ENCODE measurements at places on chromosomes 4 and X. TPM values are rescaled to one million over a fixed set of nuclear protein-coding genes. Genes with fewer than 3 reads are reported as not detected.

The SHOX gene
- total RNA-seq, result not detected

The F8A3 gene
- total RNA-seq, result 32.6 TPM

The FRMD7 gene
- not detected for total RNA-seq

The PGAM4 gene
- not detected for total RNA-seq

The ARMCX6 gene
- total RNA-seq, result 56.0 TPM

DNA sequence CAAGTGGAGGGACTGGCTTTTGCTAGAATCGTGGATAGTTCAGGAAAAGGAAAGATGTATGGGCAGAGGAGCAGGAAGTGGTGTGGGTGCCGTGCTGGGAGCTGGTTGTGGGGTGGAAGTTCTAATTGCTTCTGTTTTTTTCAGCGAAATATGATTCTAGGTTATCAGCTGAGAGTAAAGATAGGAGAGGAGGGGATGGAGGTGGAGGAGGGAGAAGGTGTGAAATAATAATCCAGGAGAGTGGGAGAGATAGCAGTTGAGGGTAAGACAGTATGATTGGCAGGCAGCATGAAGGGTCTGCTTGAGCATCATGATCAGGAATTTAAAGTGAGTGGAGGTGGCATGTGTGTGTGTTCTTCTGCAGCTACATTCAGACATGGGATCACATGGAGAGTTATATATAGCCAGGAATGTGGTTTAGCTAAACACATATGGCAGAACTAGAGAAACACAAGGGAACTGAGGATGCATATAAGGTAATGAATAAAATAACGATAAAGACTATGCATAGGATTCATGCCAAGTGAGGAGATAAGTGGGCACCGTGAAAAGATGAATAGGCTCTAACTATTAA, 133.7 kb downstream of the ANK2 start:
- H3K27me3 ChIP-seq, result peaks cover 4% of the 10 kb centered on the region
- H3K4me3 ChIP-seq, result no peak overlapping the region
- H3K4me1 ChIP-seq, result no peaks in the 10 kb centered on the region
- no peaks in the 10 kb centered on the region for H3K36me3 ChIP-seq
- DNase-seq, result no peak

DNA sequence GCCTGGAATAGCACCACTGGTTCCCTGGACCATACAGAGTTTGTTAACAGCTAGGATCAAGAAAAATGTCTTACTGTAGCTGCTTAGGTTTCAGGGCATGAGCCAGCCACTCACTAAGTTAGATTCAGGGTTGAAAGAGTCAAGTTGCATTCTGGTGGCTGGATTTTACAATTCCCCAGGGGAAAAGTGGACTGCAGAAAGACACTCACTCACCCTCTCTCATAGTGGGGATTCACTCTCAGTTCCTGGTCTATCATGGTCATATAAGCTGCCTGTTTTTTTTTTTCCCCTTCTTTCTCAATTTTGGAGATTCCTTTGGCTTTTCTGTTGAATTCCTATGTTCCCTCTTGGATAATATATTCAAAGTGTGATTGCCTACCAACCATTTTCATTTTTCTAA, 744.2 kb upstream of the GRIA3 start:
- no peaks in the 10 kb centered on the region for H3K27me3 ChIP-seq
- DNase-seq, result no peak
- no peaks in the 10 kb centered on the region for H3K4me1 ChIP-seq
- no peak overlapping the region for H3K27ac ChIP-seq
- H3K36me3 ChIP-seq, result no peaks in the 10 kb centered on the region

DNA sequence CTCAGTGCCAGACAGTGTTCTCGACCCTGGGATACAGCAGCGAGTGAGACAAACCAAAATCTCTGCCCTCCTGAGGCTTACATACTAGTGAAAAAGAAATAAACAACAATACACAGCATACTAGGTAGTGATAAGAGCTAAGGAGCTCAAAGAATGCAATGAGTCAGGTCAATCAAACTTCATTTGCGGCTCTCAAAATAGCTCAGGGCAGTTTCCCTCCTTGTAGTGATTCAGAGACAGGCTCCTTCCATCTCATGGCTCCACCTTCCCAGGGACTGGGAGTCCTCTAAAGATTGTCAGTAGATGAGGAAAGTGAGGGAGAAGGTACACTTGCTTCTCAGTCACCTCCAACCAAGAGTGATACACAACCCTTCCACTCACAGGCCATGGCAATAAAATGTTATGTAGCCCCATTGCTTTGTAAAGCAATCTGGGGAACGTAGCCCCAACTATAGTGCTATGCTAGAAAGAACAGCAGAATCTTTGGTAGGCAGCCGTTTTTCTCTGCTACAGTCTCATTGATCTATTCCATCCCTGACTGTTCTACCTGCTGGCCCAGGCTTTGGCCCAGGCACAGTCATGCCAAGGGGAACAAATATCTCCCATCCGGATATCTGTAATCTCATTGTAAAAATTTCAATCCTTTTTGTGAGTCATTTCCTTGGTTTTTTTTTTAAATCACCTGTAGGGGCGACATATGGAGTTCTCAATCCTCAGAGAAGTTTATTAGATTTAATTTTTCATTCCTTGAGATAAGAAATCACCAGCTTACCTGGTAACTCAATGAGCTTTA, 183.1 kb upstream of the S100G start:
- H3K4me1 ChIP-seq, result peaks cover 3% of the 10 kb centered on the region
- no peaks in the 10 kb centered on the region for H3K36me3 ChIP-seq
- no peak overlapping the region for H3K27ac ChIP-seq
- no peak overlapping the region for H3K4me3 ChIP-seq
- H3K27me3 ChIP-seq, result no peaks in the 10 kb centered on the region

The KIT gene
- total RNA-seq, result not detected

- peak overlapping the region; percentile 94 for H3K27ac ChIP-seq
- H3K4me3 ChIP-seq, result peak overlapping the region; percentile 99
- H3K36me3 ChIP-seq, result peaks cover 69% of the 10 kb centered on the region
- H3K4me1 ChIP-seq, result peaks cover 58% of the 10 kb centered on the region
Measured at GRCh38 chr4:1711571-1712215, 426 bp downstream of the SLBP start.

- no peaks in the 10 kb centered on the region for H3K36me3 ChIP-seq
- DNase-seq, result no peak
- H3K4me3 ChIP-seq, result no peak overlapping the region
- H3K4me1 ChIP-seq, result no peaks in the 10 kb centered on the region
- H3K27ac ChIP-seq, result no peak overlapping the region
- no peaks in the 10 kb centered on the region for H3K27me3 ChIP-seq
Measured at GRCh38 chr4:93403571-93403970, 425.0 kb upstream of the ATOH1 start.

The BEX5 gene
- total RNA-seq, result 2.3 TPM

The CENPVL2 gene
- total RNA-seq, result not detected

DNA sequence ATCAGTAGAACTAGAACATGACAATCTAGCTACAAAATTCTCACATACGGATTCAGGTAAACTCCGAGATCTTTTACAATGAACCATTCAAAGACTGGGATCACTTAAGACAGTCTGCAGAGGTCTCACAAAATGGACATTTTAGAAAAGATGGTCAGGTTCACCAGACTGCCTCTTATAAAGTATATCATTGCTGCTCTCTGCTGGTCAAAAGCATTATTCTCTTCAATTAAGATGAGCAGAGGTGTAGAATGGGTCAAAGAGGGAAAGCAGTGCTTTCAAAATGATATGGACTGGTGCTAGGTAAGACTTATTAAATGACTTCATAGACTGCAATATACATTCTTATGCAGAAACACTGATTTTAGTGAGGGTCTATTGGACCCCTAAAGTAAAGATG, 434.7 kb downstream of the PACRGL start:
- H3K4me3 ChIP-seq, result no peak overlapping the region
- no peaks in the 10 kb centered on the region for H3K27me3 ChIP-seq
- H3K4me1 ChIP-seq, result no peaks in the 10 kb centered on the region
- H3K27ac ChIP-seq, result no peak overlapping the region
- DNase-seq, result no peak

The KCND1 gene
- 2.5 TPM for total RNA-seq

DNA sequence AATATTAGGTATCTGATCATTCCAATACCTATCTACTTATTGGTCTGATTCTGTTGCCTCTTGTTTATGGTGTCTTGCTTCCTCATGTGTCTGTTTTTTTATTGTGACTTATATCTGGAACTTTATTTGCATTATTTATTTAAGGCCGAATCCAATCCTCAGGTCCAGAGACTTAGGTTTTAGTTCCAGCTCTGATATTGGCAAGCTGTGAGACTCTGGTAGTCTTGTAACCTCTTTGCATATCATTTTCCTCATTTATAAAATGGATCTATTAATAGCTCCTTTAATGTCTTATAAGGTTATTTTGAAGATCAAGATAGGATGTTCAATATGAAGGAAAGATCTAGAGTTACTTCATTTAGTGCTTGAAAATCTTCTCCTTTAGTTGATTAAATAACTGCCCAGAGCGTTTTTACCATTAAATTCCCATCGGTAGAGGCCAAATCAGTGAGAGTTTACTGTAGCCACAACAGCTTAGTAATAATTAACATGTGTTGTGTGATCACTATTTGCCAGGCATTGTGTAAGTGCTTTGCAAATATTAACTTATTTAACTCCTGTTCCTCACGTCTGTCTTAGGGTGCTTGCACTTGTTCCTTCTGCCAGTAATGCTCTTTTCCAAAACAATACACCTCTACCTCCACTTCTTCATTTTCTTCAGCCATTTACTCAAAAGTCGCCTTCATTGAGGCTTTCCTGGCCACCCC, 82.2 kb downstream of the CC2D2A start:
- H3K27ac ChIP-seq, result no peak overlapping the region
- no peaks in the 10 kb centered on the region for H3K36me3 ChIP-seq
- no peak for DNase-seq
- H3K27me3 ChIP-seq, result no peaks in the 10 kb centered on the region
- H3K4me3 ChIP-seq, result no peak overlapping the region

DNA sequence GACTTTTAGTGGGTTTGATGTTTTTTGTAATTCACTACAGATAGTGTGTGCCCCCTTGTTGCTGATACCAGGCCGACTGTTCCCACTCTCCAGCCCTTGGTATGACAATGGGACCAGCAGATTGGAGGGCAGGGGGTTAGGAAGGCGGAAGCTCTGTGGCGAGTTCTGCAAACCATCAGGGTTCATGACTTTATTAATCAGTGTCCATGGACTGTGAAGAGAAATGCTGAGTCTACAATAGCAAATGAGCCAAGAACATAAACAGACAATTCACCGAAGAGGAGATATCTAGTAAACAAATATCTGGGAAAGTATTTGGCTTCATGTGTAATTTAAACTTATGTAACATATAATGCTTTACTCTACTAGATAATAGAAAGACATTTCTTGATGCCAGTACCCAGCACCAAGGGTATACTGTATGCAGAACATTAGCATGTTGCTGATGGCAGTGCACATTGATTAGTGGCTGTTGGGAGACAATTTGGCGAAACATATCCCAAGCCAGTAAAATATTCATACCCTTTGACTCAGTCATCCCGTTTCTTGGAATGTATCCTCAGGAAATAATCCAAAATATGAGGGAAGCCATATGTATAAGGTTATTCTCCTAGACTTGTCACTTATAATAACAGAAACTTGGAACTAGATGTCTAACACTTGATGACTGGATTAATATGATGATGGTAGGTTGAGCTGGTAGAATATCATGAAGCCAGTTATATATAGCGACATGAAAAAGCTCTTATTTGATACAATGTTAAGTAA, 169.4 kb downstream of the PTTG2 start:
- H3K27ac ChIP-seq, result peak overlapping the region; percentile 96
- DNase-seq, result no peak
- peaks cover 75% of the 10 kb centered on the region for H3K4me1 ChIP-seq
- peaks cover 60% of the 10 kb centered on the region for H3K36me3 ChIP-seq
- peaks cover 3% of the 10 kb centered on the region for H3K27me3 ChIP-seq
- peak overlapping the region; percentile 44 for H3K4me3 ChIP-seq

DNA sequence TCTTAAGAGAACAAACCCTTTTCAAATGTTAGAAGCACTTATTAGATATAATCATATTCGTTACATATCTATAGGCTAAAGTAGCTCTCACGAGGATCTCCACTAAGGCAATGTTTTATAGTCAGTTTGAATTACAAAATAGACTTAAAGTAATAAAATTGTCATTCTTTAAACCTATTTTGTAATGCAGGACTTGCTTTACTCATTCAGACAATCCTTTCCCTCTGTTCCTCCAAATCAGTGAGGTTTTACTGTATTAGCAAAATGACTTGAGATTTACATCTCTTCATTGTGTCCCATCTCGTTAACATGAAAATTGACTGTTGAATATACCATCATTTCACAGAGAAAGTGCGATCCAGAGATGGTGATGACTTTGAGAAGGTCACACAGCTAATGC, 264.4 kb downstream of the THOC2 start:
- no peaks in the 10 kb centered on the region for H3K27me3 ChIP-seq
- H3K4me3 ChIP-seq, result no peak overlapping the region
- no peak for DNase-seq

The RIPPLY1 gene
- total RNA-seq, result not detected

The CCNG2 gene
- total RNA-seq, result 25.7 TPM

- H3K27me3 ChIP-seq, result no peaks in the 10 kb centered on the region
- H3K27ac ChIP-seq, result no peak overlapping the region
- no peak for DNase-seq
Measured at GRCh38 chr4:10740891-10741620, 56.5 kb upstream of the CLNK start.

DNA sequence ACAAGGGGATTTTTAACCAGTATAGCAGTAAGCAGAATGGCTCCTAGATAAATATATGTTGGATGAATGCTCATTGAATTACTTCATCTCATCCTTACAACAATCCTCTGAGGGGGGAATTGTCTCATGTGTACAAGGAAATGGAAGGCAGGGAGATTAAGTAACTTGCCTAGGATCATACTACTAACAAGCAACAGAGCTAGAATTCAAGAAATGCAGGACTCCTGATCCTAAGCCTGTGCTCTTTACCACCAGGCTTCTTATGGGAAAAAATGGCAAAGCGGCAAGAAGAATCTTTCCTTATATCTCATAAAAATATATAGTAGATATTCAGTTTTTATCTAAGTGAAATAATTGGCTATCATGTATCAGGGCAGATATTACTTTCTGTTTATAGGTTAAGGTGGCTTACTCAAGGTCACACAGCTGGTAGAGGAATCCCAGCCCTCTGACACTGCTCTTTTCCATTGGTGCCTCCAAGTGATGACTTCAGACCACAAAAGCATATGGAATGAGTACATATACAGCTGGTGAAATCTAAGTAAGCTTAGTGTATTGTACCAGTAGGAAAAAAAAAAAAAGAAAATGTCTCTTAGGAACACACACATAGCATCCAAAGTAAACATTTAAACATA, 2.1 kb downstream of the ABHD18 start:
- no peaks in the 10 kb centered on the region for H3K27me3 ChIP-seq
- peaks cover 18% of the 10 kb centered on the region for H3K36me3 ChIP-seq
- no peak for DNase-seq
- peak overlapping the region; percentile 36 for H3K4me3 ChIP-seq
- no peak overlapping the region for H3K27ac ChIP-seq

The CORIN gene
- not detected for total RNA-seq
